ENCODE measurements at places on chromosomes 6 and 20.

GRCh38 chr20:52993076-52993475, 20.9 kb downstream of the TSHZ2 start:
- DNase-seq: no peak

DNA sequence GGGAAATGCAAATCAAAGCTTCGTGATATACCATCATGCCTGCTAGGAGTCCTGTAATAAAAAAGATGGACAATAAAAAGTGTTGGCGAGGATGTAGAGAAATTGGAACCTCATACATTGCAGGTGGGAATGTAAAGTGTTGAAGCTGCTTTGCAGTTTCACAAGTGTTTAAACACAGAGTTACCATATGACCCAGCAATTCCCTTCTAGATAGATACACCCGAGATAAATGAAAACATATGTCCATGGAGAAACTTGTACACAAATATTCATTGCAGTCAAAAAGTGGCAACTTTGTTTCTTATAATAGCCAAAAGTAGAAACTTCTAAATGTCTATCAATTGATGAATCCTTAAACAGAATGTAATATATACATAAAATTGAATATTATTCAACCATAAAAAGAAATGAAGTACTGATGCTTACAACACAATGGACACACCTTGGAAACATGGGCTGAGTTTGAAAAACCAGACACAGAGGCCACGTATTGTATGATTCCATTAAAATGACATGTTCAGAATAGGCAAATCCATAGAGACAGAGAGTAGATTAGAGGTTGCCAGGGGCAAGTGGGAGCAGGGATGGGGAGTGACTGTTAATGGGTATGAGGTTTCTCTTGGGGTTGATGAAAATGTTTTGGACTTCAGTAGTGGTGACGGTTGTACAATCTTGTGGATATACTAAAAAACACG, 20.8 kb upstream of the ERVFRD-1 start:
- DNase-seq: no peak

GRCh38 chr6:133298801-133299200, 57.6 kb downstream of the EYA4 start:
- no peak for DNase-seq

- DNase-seq: no peak
These were observed 216.4 kb downstream of the DLL1 start for GRCh38 chr6:170074435-170074834.

DNA sequence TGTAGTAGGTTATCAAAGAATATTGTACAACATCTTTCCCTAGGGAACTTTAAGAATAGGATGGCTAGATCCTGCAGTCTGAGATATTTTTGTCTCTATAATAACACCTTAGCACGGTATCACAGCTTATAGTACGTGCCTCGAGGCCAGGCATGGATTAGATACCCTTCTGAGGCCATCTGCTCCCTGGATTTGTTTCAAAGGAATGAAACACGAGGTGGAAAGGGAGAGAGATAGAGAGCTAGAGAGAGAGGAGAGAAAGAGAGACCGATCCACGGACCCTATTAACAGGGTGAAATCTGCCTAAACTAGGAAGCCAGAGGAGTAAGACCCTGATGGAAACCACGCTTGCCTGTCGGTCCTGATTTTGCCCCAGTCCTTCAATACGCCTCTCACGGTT, 92.5 kb downstream of the CD83 start:
- no peak for DNase-seq

DNA sequence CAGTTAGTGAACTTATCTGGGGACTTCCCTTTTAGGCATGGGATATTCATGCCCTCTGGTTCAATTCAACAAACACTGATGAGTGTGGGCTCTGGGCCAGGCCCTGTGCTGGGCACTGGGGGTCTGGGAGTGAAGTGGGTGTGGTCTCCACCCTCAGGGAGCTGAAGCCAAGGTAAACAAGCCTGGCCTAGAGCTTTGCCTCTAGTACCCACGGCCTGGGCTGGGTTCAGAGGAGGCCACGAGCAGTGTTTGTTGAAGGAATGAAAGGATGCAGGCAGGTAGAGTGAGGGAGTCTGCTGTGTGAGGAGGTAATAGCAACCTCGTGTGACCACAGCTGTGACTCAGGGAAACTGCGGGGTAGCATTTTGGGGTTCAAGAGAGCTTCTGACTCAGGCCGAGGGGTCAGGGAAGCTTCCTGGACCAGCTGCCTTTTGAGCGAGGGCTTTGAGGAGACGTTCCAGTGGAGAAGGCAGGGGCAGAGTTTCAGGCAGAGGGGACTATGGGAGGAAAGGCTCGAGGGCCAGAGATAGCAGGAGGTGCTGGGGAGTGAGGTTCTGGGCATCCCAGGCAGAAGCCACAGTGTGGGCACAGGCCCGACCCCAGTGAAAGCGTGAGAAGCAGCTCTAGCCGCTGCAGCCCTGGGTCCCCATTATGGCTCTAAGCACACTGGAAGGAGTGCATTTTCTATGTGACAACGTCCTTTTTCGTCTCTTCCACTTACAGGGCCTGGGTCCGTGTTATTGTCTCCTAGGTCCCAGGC, 5.6 kb downstream of the MYLK2 start:
- no peak for DNase-seq

DNA sequence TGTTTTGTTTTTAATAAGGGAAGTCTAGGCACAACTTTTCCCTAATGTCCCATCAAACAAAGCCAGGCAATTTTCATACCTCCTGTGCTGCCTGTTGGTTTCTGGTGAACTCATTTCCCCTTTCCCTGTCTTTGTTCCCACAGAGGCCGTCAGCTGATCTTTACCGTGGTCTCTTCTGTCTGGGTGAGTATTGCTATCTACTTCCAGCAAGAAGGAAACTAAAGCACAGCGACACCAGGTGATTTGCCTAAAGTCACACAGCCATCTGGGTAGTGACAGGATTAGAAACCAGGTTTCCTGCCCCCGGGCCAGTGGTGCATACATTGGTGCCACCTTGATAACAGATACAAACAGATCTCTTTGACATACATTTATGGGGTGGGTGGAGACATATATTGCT, 59.6 kb downstream of the RAB44 start:
- DNase-seq: peak; percentile 14

GRCh38 chr6:35736982-35737412, at the start of gene ARMC12:
ARMC12 (plus strand) TSS chr6:35737032; CDS start chr6:35737109, 77 bp downstream.
- no peak for DNase-seq

DNA sequence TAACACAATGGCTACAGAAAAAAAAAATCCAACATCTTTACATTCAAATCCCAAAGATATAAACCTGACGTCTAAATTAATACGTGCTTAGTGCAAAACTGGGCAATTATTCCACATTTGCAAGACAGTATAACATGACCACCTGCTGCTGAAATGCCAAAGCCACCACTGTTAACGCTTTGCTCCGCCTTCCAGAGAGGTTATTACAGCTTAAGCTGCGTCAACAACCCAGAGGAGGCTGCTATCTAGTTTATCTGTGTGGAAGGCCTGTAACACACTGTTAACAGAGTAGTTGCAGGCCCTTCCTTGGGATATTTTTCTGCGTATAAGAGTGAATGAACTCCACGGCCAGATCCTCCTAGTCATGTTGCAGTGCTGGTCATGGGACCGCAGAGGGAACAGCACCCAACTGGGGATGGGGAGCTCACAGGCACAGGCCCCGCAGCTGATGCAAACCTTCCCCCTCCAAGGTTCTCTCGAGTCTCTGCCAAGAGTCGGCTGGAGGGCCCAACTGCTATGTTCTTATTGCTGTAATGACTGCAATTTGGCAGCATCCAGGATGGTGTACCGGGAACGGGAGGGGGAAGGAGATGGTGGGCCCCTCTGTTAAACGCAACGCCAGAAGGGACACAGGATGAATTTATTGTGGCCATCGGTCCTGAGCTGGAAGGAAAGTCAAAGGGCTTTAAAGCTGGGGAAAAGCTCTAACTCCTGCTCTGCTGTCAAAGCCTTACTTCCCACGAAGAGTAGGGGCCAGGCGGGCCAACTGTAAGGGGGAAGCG, 993 bp upstream of the NCOA7 start:
- DNase-seq: no peak

GRCh38 chr20:59976156-59976782, 18.0 kb downstream of the CDH26 start:
- DNase-seq: no peak

DNA sequence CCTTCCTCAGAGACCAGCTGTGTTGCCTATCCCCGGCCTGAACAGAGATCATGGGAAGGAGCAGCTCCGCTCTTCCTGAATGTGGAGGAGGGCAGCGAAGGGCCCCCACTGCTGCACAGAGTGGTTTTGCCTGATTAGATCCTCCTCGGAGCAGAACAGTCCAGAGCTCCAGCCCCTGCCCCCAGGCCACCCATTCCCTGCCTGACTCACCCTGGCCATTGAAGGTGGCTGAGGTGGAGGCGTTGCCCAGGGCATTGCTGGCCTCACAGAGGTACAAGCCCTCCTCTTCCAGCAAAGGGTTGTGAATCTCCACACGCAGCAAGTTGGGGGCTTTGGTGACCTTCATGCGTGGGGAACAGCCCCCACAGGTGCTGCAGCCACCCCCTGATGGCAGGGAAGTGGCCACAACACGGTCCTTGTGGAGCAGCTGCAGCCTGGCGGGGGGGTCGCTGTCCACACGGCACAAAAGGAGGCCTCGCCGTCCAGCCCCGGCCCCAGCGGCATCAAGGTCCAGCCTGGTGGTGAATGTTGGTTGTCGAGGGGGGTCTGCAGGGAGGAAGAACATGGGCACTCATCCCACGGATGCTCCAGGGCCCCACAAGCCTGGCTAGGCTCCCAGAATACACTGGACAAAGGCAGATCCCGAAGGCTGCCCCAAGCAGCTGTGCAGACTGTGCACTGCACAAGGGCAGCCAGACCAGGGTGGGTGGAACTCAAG, 14.7 kb downstream of the SIGLEC1 start:
- DNase-seq: no peak

DNA sequence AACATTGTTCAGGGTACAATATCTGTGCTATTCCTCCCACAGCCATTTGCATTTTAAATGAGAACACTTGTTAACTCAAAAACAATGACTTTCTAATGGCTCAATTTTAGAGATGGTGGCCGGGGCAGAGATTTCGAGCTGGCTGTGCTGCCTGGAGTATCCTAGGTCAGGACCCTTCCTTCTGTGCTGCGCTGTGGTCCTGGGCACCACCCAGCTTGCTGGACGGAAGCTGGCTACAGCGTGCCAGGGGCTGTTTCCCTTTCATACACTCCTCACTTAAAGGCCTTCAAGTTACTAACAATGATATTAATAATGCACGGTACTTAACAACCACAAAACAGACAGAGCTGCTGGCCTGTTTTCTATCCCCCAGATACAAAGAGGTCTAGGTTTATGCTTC, 194.4 kb upstream of the CST7 start:
- no peak for DNase-seq

GRCh38 chr20:11888648-11889047, 29.0 kb upstream of the BTBD3 start:
- no peak for DNase-seq

- DNase-seq: no peak
These were observed 15.3 kb downstream of the TNFAIP3 start for GRCh38 chr6:137882225-137882961.

DNA sequence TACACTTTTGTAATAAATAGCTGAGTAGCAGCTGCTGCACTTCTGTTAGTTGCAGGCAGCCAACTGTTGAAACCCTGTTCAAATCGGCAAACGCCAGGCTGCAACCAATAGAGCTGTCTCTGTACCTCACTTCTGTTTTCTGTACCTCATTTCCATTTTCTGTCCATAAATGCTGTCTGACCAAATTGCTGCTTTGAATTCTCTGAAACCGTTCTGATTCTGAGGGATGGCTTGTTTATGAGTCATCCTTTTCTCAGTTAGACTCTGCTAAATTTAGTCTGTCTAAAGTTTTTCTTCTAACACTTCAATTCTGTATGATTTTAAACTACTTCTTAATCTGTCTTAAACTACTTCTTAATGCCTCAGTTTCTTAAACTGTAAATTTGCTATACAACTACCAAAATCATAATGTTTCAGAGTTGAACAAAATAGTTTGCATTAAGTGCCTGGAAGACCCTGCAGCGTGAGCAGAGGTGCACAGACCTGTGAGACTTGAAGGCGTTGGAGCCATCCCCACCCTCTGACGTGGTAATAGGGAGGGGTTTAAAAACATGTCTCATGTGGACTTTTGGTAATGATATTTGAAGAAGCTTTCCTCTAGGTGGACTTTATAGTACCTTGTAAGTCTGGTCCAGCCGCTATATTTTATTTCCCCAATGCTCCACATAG, 9.6 kb downstream of the BTNL2 start:
- DNase-seq: no peak

DNA sequence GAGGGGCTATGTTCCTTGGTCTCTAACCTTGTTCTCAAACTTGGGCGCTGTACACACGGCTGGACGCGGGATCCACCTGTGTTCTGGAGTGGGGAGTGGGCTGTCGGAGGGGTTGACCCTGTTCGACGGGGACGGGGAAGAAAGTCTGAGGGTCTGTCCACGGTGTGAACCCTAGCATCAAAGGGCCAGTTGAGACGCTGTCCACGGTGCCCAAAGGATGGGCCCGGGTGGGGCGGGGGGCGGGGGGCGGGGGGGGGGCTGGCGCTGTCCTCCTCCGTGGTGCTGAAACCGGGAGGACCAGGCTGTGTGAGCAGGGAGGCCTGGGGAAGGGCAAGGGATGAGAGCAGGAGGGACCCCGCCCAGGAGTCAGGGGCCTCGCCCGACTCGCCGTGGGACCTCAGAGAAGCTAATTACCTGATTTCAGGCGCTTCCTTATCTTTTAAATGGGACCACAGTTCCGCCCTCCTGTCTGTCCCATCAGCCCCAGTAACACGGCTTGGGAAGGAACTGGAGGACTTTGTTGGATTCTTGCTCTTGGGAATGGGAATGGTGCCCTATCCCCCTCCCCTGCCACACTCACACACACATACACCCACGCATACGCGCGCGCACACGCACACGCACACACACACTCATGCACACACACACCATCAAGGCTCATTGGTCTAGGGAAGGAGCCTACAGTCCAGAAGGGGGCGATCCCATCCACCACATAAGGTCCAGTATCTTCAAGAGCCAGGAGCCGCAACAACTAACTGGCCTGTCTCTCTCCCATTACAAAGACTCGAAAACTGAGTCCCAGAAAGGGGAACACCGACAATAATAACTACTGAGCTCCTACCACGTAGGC, 1.0 kb upstream of the VSTM2L start:
- no peak for DNase-seq

- no peak for DNase-seq
These were observed 113.9 kb downstream of the SLC16A10 start for GRCh38 chr6:111201244-111201554.

All from stimulated activated CD4-positive, alpha-beta T cell treated with anti-CD3 and anti-CD28 coated beads, Interleukin-2, amount 100 ng/mL, for 4 hours (primary cell).